ENCODE measurements at places on chromosomes 3 and 15. TPM values are rescaled to one million over a fixed set of nuclear protein-coding genes. Genes with fewer than 3 reads are reported as not detected.

NCKIPSD gene
- 16.9 TPM for total RNA-seq

ITIH3 gene
- total RNA-seq, result not detected

MAP6D1 gene
- 1.4 TPM for total RNA-seq

LRRC34 gene
- total RNA-seq, result not detected

SLC35G2 gene
- total RNA-seq, result 6.0 TPM
